Spleen (tissue), 13 donors: ENCODE measurements at places on chromosomes 11 and 22.

- no peak for DNase-seq
These were observed 88.0 kb upstream of the KCNQ1OT1 start for GRCh38 chr11:2787816-2788167.

GRCh38 chr11:19740586-19740985 is 27.9 kb downstream of the NAV2 start:
- DNase-seq: no peak

- DNase-seq: no peak
These were observed 26.1 kb downstream of the APIP start for GRCh38 chr11:34890089-34890488.

- DNase-seq: no peak
These were observed 110.4 kb upstream of the OR4B1 start for GRCh38 chr11:48106166-48106565.

GRCh38 chr11:1750840-1751530 is 590 bp upstream of the IFITM10 start:
- DNase-seq: peak; percentile 80

- no peak for DNase-seq
These were observed 63.1 kb downstream of the MTNR1B start for GRCh38 chr11:93032580-93032979.

GRCh38 chr11:47236482-47236881 is 12.1 kb downstream of the ACP2 start:
- DNase-seq: no peak

DNA sequence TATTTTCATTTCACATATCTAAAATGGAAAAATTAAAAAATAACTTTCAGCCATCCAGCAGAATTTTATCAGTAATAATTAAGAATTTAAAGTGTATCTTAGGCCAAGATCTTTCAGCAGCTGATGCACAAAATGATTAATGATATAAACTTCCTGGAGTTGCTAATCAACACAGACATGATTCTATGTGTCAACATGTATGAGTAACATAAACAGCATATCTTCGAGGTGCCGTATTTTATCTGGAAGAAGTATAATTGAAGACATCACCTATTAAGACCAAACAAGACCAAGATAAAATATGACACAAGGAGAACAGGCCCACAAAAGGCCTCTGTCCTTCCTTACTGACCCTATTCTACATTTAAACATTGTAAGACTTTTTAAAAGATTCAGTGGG is 45.2 kb downstream of the SLC5A12 start:
- DNase-seq: no peak
